Activated CD8-positive, alpha-beta memory T cell treated with anti-CD3 and anti-CD28 coated beads, Interleukin-2, amount 10 ng/mL, durations not matched to agents 7 days and 5 days (primary cell): ENCODE measurements at places on chromosomes 7 and 10. TPM values are rescaled to one million over a fixed set of nuclear protein-coding genes. Genes with fewer than 3 reads are reported as not detected.
A peak's percentile ranks its signal among the peaks of the same experiment; 100 is the strongest.

DNA sequence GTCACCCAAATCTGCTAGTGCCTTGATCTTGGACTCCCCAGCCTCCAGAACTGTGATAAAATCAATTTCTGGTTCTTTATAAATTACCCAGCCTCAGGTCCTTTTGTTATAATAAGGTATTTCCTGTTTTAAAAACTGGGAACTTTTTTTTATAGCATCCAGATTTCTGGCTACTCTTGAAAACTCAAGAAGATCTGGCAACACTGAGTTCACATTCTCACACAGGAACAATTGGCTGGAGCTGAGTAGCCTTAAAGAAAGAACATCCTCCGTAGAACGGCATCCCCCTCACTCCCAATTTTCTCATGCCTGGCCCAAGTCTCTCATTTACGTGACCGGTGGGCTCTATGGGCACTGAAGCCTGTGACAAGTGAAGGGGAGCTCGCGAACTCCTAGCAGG lies 47.1 kb downstream of the SLC35G1 start:
- H3K27ac ChIP-seq, result no peak overlapping the region
- no peaks in the 10 kb centered on the region for H3K27me3 ChIP-seq
- H3K4me3 ChIP-seq, result no peak overlapping the region
- DNase-seq, result no peak
- no peaks in the 10 kb centered on the region for H3K36me3 ChIP-seq
- no peaks in the 10 kb centered on the region for H3K4me1 ChIP-seq

DNA sequence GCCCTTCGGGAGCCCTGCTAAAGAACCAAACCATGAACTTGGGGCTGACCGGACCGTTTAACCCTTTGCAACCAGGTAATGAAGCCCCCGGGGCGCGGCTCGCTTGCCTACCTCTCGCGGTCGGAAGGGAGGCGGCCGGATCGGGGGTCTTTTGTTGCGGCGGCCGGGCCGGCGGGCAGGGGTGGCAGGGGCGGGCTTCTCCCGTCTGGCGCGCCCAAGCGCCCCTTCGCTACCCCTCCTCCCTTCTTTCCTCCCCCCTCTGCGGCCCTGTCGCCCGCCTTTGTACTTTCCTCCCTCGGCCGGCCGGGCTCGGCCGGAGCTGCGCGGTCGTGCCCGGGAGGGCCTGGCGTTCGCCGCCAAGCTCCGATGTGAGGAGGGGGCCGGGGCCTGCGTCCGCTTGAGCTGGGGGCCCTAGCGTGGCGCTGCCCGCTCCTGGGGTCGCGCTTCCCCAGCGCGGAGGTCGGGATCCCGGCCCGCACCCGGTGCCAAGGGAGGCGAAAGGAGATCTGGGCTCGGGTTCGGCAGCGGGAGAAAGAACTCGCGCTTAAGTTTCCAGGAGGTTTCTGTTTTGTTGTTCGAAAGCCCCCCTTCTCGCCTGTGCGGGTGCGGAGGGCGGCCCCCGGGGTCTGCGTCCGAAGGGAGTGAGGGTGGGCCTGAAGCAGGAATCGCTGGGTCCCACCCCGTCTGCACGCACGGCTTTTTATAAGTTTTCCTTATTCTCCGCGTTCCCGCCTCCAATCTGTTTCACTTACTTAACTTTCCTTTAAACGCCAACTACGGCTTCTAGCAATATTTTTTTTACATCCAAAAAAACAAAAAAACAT lies 436.8 kb upstream of the GALNT17 start:
- H3K27me3 ChIP-seq, result peaks cover 53% of the 10 kb centered on the region
- DNase-seq, result no peak
- no peaks in the 10 kb centered on the region for H3K36me3 ChIP-seq
- peak overlapping the region; percentile 89 for H3K4me3 ChIP-seq
- H3K27ac ChIP-seq, result peak overlapping the region; percentile 73

- H3K36me3 ChIP-seq, result peaks cover 29% of the 10 kb centered on the region
- H3K27ac ChIP-seq, result peak within 1 kb of the TSS; percentile 86
- peak; percentile 63 for DNase-seq
These were observed at the start of gene NUDT13 for GRCh38 chr10:73110345-73110849. NUDT13 (plus strand) TSS chr10:73110455; CDS start chr10:73114366, 3,911 bp downstream.

DNA sequence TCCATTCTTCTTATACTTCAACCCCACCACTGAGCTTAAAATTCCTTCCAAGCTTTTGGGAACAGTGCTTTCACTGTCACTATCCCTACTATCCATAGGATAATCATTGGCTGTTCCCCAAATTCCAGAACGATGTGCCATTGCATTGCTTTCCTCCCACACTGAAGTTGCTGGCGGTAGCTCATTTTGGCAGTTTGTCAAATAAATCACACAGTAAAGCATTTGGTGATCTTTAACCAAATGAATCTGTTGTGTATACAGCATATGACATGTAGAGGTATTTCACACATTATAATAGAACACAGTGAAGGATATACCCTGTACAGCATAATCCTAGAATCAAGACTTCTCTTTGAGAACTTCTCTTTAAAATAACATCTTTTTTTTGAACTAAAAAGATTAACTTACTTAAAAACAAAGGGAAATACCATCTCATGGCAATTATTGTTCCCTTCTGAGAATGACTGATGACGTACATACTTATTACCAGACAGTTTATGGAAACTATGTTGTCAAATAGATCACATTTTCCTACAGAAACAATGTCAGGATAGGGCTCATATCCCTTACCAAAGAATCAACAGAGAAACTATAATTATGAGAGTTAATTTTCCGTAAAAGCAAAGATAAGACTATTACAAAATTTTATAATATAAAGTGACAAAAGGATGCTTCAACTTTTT lies 93.6 kb downstream of the CTNNA3 start:
- H3K36me3 ChIP-seq, result no peaks in the 10 kb centered on the region
- H3K4me3 ChIP-seq, result no peak overlapping the region
- peaks cover 17% of the 10 kb centered on the region for H3K27me3 ChIP-seq
- no peak for DNase-seq
- no peak overlapping the region for H3K27ac ChIP-seq
- H3K4me1 ChIP-seq, result peaks cover 5% of the 10 kb centered on the region

- peaks cover 15% of the 10 kb centered on the region for H3K4me1 ChIP-seq
- H3K27ac ChIP-seq, result no peak overlapping the region
- H3K4me3 ChIP-seq, result no peak overlapping the region
- no peak for DNase-seq
- H3K27me3 ChIP-seq, result no peaks in the 10 kb centered on the region
These were observed 342.7 kb downstream of the LRMDA start for GRCh38 chr10:75773813-75774782.

DNA sequence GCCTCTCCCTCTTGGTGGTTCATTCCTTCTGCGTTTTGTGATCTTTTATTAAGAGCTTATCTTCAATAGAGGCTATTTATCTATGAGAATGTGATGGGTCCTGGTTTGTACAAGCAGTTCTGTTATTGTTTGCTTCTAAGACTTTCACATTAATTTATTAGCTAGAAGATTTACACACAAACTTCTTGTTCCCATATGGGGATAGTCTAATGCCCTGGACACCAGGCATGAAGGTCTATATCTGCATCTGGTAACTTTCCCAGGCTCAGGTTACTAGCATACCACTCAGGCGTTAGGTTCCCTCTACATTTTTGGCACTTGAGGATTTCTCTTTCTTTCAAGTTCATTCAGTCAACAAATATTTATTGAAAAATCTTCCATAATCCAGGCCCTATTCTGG lies 7.7 kb downstream of the XPNPEP1 start:
- H3K27ac ChIP-seq, result peak overlapping the region; percentile 76
- peaks cover 82% of the 10 kb centered on the region for H3K4me1 ChIP-seq
- DNase-seq, result no peak
- H3K27me3 ChIP-seq, result no peaks in the 10 kb centered on the region

GRCh38 chr7:36562121-36562520 lies 162.2 kb downstream of the AOAH start:
- H3K27me3 ChIP-seq, result no peaks in the 10 kb centered on the region
- no peak for DNase-seq
- no peak overlapping the region for H3K27ac ChIP-seq

GRCh38 chr7:17622451-17622850 lies 317.8 kb downstream of the SNX13 start:
- no peaks in the 10 kb centered on the region for H3K27me3 ChIP-seq
- no peaks in the 10 kb centered on the region for H3K36me3 ChIP-seq
- H3K4me3 ChIP-seq, result no peak overlapping the region
- no peaks in the 10 kb centered on the region for H3K4me1 ChIP-seq

DNA sequence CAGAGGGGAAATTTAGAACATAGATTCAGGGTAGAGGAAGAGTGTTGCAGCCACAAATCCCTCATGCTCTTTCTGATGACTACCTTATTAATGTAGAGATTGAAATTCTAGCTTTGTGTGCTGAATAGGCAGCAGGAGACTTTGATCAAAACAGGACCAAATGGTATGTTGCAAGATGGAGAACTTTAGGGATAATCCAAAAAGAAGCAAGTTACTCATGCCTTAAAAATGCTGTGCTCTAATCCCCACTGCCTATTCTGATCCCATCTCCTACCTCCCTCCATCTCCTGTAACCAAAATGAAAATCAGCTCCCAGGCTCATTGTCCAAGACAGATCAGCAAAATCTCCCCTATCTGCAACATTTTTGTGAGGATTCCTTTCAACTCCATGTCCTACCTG lies 31.3 kb downstream of the CH25H start:
- H3K27me3 ChIP-seq, result peaks cover 30% of the 10 kb centered on the region
- no peak overlapping the region for H3K4me3 ChIP-seq
- peaks cover 5% of the 10 kb centered on the region for H3K4me1 ChIP-seq

GRCh38 chr7:23472046-23472445 lies 1.8 kb upstream of the IGF2BP3 start:
- no peaks in the 10 kb centered on the region for H3K36me3 ChIP-seq
- H3K27ac ChIP-seq, result no peak overlapping the region
- peaks cover 72% of the 10 kb centered on the region for H3K27me3 ChIP-seq
- peaks cover 40% of the 10 kb centered on the region for H3K4me1 ChIP-seq
- no peak for DNase-seq

- no peaks in the 10 kb centered on the region for H3K27me3 ChIP-seq
- no peak for DNase-seq
- no peaks in the 10 kb centered on the region for H3K4me1 ChIP-seq
- no peak overlapping the region for H3K4me3 ChIP-seq
- H3K36me3 ChIP-seq, result peaks cover 2% of the 10 kb centered on the region
These were observed 36.6 kb upstream of the BHLHA15 start for GRCh38 chr7:98174334-98175259.

DNA sequence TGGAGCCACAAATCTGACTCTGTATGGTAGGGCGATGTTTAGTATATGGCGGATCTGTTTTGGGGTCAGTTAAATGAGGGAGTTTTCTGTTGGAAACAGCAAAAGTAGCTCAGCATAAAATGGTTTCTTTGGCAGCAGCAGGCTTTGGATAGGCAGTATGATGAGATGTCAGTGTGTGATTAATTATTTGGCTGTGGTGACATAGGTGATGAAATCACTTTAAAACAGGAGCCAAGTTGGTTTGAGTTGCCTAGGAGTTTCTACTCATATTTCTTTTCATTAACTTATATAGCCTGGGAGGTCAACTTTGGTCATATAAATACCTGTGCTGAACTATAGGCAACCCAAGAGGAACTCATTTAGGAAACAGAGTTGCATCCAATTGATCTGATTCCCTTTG lies 291.2 kb downstream of the LRMDA start:
- H3K4me3 ChIP-seq, result no peak overlapping the region
- no peaks in the 10 kb centered on the region for H3K36me3 ChIP-seq
- no peaks in the 10 kb centered on the region for H3K4me1 ChIP-seq
- no peak overlapping the region for H3K27ac ChIP-seq

Gene PRPS1L1
- total RNA-seq, result not detected

Gene ACTL6B
- not detected for total RNA-seq

Gene ZNF862
- total RNA-seq, result 24.8 TPM

Gene GJD4
- total RNA-seq, result not detected

Gene CXCL12
- total RNA-seq, result not detected

Gene GTF2IRD1
- total RNA-seq, result 0.66 TPM

Gene OPN1SW
- total RNA-seq, result not detected

Gene THAP5
- total RNA-seq, result 27.2 TPM
